Stimulated activated CD4-positive, alpha-beta T cell treated with anti-CD3 and anti-CD28 coated beads, Interleukin-15, amount 100 ng/mL, for 48 hours (primary cell): ENCODE measurements at places on chromosomes 11 and 22.

GRCh38 chr22:38706101-38706900 is 557 bp downstream of the GTPBP1 start:
- DNase-seq: no peak

DNA sequence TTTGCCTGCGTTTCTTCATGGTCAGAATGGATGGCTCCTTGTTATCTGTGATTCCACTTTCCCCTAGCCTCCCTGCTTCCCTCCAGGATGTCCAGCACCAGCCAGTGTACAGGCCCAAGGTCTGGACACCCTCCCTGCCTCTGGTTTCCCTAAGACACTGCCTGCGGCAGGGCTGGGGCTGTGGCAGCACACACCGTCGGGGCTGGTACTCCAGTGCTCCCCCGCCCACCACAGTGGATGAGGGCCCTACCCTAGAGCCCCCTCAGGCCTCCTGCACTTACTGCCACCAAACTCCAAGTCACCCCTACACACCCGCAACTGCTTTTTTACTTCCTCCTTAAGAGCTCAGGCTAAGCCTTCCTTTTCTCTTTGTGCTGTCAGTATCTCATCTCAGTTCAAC is 28.9 kb downstream of the ZNF214 start:
- DNase-seq: no peak

GRCh38 chr11:1820463-1821325 is 14.1 kb upstream of the SYT8 start:
- no peak for DNase-seq

GRCh38 chr11:44782478-44782877 is 55.7 kb downstream of the TSPAN18 start:
- no peak for DNase-seq

GRCh38 chr11:84817998-84818397 is 809.1 kb downstream of the DLG2 start:
- DNase-seq: no peak

- no peak for DNase-seq
These were observed 32.0 kb upstream of the TH start for GRCh38 chr11:2203440-2204259.

DNA sequence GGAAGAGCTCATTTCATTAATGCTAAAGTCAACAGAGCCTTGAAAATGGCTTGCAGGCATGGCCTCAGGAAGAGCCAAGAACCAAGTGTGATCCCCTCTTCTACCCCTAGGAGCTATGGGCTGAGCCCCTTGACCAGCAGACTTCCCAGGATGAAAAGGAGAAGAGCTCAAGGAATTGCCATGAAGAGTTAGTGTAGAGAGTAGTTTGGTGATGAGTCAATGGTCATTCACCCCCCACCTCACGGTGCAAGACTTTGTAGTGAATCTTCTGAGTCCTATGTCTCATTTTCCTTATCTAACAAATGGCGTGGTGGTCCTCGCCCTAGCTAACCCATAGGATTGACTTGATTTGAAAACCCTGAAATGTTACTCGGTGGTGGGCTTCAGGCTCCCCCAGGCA is 422.4 kb upstream of the CADM1 start:
- DNase-seq: no peak

DNA sequence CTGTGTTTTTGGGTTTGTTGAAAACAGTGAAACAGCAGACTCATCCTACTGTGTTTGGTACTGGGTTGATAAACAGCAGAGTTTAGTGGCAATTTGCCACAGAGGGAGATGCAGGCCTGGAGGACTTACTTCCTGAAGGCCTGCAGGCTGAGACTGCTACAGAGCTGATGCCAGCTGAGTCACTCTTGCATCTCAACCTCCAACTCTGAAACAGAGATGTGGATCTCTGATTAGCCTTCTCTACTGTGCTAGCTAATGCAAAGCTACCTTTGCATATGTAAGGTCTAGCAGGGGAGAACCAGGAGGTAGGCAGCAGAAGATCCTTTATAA is 14.3 kb downstream of the ATP5MG start:
- no peak for DNase-seq

DNA sequence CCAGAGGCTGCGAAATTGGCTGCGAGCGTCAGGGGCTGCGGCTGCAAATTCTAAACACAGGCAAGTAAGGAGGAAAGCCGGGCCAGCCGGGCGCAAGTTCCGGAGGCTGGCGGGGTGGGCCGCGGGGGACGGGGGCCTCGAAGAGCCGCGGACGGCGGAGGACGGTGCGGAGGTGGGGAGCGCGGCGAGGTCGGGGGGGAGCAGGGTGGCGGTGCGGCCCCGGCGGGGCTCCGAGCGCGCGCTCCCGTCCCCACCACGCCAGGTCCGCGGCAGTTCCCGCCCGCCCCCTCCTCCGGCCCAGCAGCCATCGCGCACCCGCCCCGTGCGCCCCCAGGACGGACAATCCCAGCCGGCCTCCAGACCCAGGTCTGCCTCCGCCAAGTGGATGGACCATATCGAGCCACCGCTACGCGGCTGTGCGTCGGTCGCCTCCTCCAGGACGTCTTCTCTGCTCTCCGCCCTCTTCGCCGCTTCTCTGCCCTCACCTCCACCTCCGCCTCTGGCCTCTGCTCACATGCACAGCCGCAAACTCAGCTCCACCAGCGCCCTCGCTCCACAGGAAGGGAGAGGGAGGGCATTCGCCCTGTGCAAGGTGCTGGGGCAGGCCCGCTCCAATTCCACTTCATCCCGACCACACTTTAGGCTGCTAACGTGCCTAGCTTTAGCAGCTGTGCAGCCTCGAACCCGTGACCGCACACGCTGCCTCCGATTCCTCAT is 7.2 kb downstream of the ELFN2 start:
- peak; percentile 9 for DNase-seq

- no peak for DNase-seq
These were observed 6.5 kb downstream of the MMP1 start for GRCh38 chr11:102791271-102792036.

GRCh38 chr11:61054927-61055562 is 47.2 kb upstream of the CD5 start:
- peak; percentile 53 for DNase-seq

- DNase-seq: no peak
These were observed 10.0 kb upstream of the MICAL2 start for GRCh38 chr11:12100429-12100828.

- DNase-seq: no peak
These were observed 45.3 kb upstream of the ADA2 start for GRCh38 chr22:17264321-17265052.

DNA sequence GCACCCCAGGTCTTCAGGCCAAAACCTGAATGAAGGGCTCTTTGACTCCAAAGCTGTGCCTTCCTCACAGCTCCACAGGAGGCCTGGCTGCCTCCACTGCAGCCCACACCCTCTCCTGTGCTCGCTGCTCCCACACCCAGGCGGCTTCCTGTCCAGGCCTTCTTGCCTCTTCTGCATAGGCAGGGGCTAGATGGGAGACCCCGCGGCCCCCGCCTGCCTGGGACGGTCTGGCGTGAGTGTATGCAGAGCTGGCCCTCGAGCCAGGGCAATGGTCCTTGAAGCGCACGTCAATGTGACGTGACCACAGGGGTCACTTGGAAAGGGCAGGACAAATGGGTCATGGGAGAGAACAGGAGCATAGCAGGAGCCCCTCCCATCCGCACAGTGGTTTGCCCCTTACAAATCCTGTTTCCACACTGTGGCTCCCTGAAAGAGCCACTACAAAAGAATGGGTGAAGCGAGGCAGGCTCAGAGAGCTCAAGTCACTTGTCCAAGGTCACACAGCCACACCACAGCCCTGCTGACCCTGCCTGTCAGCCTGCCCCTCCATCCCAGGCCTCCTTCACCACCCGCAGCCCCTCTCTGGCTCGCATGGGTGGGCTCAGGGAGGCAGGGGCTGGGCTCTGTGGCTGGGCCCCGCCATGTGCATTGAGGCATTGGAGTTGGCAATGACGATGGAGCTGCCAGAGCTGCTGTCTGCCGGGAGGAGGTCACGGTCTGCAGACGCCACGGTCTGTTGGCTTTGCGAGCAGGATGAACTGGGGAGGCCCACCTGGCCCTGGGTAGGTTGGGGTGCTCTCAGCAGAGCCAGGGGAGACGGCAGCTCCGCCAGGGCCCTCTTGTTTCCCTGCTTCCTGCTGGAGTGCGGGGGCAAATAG is 71.2 kb upstream of the WNT11 start:
- DNase-seq: no peak

DNA sequence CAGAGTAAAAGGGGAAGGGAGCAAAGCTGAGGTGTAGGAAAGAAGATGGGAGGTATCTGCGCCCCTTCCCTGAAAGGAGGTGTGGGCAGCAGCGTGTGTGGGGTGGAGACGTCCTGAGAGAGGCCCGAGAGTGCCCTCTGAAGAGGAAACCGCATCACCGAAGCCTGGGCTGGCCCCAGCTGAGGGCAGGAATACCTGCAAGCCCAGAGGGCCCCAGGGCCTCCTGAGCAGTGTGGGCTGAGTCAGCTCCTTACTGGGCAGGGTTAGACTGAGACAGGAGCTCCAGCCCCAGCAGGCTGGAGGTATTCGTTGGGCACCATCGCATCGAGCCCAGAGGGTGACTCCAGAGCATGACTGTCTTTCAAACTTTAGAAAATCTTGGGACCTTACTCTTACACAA is 534.0 kb upstream of the B3GAT1 start:
- DNase-seq: no peak
